Stimulated activated CD4-positive, alpha-beta T cell treated with anti-CD3 and anti-CD28 coated beads, Interleukin-4, amount 100 ng/mL, for 24 hours (primary cell): ENCODE measurements at places on chromosomes 3 and 15.
A peak's percentile ranks its signal among the peaks of the same experiment; 100 is the strongest.

DNA sequence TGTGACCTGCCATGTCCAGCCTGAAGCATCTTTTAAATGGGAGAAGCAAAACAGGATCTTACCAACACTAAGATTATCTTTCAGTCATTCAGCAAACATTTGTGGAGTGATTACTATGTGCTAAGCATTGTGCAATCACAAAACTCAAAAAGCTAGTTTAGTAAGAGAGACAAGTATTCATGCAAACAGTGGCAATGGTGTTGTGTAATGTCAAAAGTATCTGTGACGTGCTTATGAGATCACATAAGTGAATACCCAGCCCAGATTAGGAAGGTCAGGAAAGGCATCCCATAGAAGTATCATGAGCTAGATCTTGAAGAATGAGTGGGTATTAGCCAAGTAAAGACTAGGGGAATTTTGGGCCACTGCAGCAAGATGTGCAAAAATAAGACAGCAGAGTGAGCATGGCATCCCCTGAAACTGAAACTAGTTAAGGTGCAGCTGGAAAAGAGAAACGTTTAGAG is 32.1 kb downstream of the SEC62 start:
- no peak for DNase-seq

DNA sequence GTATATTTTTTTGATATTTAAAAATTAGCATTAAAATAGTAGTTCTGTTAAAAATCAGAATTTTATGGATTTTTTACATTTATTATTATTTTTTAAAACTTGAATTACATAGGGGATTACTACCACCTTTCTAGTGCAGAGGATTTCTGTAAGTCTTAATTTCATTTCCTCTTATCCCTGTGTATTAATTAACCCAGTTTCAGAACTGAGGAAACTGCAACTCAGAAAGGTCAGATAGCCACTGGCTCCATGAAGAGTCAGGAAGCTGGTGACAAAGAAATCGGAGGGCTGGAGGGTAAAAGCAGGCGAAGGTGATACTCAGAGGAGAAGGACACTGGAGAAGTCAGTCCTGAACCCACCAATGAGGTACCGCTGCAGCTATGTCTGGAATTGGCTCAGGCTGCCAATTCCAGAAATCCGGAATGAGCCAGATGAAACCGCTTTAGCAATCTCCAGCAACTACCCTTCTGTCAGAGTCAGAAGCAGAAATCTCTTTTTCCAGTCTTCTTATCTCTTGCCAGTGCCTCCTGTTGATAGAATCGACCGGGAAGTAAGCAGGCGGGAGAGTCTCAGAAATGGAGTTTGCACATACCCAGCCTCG is 308.5 kb downstream of the SV2B start:
- no peak for DNase-seq

GRCh38 chr3:101675709-101676215 is 1.2 kb downstream of the ZBTB11 start:
- no peak for DNase-seq

- DNase-seq = no peak
Observed at GRCh38 chr15:57432141-57432741, 55.9 kb downstream of the CGNL1 start.

GRCh38 chr15:40092256-40092978 is 16.3 kb downstream of the BMF start:
- no peak for DNase-seq

DNA sequence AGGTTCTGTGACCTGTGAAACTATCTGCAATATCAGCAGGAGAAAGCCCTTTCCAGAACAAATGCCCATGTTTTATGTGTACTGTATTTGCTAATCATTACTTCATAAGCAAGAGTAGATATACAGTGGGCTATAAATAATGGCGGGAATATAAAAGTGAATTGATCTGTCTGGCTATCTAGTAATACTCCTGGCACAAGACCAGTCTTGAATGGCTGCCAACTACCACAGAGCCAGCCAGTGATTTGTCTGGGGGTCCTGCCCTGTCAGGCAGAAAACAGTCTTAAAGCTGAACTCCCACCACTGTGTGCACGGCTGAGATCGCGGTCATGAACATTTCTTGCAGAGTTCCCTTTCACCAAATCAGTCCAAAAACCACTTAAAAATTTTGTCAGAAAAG is 176.3 kb downstream of the MEIS2 start:
- DNase-seq = no peak

DNA sequence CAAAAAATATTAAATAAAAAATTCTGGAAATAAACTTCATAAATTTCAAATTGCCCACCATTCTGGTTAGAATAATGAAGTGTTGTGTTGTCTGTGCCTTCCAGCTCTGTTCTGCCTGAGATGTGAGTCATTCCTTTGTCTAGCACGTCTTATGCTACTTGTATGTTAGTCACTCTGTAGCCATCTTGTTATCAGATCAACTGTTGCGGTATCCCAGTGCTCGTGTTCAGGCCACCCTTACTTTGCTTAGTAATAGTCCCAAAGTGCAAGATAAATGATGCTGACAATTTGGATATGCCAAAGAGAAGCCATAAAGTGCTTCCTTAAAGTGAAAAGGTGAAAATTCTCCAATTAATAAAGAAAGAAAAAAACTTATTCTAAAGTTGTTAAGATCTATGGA is 527.5 kb downstream of the NAALADL2 start:
- no peak for DNase-seq

- DNase-seq = peak; percentile 58
Observed at GRCh38 chr3:112086076-112086854, at the start of gene C3orf52. C3orf52 (plus strand) TSS chr3:112086389; CDS start chr3:112086408, 19 bp downstream.

- no peak for DNase-seq
Observed at GRCh38 chr3:71537211-71537611, 46.3 kb downstream of the FOXP1 start.

GRCh38 chr3:70308760-70309159 is 3.7 kb downstream of the MDFIC2 start:
- no peak for DNase-seq

- DNase-seq = peak; percentile 69
Observed at GRCh38 chr3:45064512-45065372, 38.6 kb downstream of the CLEC3B start.
